ENCODE measurements at places on chromosomes 3 and 15.

- no peak for DNase-seq
Measured at GRCh38 chr3:70905491-70905890, 593.1 kb upstream of the MDFIC2 start.

DNA sequence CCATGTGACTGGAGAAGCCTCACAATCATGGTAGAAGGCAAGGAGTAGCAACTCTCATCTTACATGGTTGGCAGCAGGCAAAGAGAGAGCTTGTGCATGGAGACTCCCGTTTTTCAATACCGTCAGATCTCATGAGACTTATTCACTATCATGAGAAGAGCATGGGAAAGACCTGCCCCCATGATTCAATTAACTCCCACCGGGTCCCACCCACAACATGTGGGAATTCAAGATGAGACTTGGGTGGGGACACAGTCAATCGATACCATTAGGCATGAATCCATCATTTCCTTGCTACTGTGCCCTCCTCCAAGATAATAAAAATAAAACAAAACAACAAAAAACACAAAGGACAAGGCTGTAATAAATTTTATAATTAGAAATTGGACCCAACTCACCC, 384.7 kb upstream of the MEIS2 start:
- DNase-seq = no peak

DNA sequence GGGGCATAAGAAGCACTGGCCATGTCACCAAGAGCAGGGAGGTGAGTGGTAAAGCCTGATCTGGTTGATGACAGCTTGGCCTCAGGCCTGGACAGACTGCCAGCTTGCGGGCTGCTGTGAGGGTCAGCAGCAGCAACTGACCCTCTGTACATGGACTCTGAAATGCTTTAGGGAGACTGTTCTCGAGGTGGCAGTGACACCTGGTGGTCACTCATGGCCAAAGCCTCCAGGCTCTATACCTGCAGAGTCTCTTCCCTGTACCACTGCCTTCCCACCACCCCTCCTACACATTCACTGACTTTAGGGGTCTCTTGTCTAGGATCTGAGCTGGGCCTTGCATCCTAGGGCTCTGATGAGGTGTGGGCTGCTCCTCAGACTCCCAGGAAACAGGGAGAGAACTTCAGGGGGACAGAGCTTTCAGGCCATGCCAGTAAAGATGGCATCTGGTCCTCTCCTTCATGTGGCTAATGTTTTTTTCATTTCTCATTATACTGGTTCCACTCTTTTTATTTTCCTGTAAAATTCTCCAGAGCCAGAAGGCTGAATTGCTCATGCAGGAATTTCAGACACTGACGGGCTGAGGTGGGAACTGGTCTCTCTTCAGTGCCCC, 17.2 kb upstream of the TIMP4 start:
- DNase-seq = no peak

DNA sequence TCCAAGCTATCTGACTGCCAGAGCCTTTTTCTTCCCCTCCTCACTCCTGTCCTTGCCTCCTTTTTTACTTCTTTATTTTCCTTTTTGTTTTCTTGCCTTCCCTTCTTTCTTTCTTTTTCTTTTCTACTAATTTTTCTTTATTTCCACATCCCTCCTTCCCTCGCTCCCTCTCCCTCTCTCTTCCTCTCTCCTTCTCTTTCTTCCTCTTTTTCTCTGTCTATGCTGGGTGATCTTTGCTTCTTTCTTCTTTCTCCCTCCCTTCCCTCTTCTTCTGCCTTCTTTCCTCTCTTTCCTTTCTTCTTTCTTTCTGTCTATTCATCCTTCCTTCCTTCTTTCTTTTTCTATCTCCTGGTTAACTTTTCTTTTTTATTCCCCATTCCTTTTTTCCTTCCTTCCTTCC, 564.8 kb downstream of the NSUN3 start:
- DNase-seq = no peak

GRCh38 chr3:112610121-112610520, 30.8 kb downstream of the CCDC80 start:
- DNase-seq = no peak

DNA sequence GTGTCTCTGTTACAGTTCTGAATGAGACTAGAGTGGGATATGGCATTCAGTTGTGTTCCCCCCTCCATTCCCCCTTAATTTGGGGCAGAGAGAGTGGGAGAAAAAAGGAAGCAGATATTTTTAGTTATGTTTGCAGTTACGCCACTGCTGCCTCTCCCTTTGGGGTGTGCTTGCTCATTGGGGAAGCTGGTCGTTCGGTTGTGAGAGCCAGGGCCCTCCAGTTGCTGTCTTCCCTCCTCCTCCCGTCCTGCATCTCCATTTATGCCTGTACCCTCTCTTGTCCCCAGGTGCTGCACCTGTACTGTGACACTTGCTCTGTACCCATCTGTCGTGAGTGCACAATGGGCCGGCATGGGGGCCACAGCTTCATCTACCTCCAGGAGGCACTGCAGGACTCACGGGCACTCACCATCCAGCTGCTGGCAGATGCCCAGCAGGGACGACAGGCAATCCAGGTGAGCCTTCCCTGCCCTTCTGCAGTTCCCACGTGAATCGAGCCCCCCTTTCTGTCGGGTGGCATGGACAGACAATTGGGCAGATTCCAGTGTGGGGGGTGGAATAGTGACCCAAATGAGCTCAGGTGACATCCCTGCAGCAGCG, 55.8 kb downstream of the TRIM71 start:
- no peak for DNase-seq

- DNase-seq = no peak
Measured at GRCh38 chr3:156619376-156619775, 55.0 kb upstream of the TIPARP start.

GRCh38 chr3:51719410-51720025, 12.7 kb downstream of the GRM2 start:
- no peak for DNase-seq

- DNase-seq = no peak
Measured at GRCh38 chr3:103818800-103819199, 1384.0 kb downstream of the ZPLD1 start.

- DNase-seq = no peak
Measured at GRCh38 chr3:194196876-194197275, 60.9 kb downstream of the HES1 start.

DNA sequence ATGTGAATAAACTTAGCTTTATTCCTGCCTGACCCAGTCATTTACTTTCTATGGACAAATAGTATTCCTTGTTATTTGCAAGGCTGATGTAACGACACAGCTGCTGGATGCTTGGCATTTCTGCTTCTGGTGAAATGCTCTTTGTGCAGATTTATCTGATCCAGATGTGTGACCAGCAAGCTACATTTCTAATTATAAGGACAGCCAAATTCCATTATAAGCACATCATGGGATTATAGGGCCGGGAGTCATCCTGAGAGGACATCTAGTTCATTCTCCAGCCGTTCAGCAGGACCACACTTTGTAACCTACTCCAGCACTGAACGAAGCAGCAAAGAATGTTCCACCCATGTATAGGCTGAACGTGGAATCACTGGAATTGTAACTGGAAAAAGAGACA, 42.9 kb downstream of the FNDC3B start:
- DNase-seq = no peak

GRCh38 chr3:149688122-149688757, 30.4 kb upstream of the WWTR1 start:
- no peak for DNase-seq

DNA sequence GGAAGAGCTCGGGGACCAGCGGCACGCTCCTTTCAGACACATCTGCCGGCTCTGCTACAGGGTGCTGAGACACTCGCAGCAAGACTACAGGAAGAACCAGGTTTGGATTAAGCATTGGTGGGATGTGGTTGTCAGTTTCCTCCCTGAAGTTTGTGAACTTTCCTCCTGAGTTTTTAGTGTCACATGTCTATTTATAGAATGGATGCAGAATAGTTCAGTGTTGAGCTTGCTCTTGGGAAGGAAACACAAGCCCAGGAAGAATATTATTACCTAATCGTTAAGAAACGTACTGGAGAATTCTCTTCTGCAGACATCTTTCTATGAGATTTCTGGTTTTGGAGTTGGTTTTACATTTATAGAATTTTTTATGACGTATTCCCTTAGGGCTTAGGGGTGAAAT, 172.0 kb downstream of the ITPR1 start:
- DNase-seq = no peak
